ENCODE measurements at places on chromosomes 7 and 10.

DNA sequence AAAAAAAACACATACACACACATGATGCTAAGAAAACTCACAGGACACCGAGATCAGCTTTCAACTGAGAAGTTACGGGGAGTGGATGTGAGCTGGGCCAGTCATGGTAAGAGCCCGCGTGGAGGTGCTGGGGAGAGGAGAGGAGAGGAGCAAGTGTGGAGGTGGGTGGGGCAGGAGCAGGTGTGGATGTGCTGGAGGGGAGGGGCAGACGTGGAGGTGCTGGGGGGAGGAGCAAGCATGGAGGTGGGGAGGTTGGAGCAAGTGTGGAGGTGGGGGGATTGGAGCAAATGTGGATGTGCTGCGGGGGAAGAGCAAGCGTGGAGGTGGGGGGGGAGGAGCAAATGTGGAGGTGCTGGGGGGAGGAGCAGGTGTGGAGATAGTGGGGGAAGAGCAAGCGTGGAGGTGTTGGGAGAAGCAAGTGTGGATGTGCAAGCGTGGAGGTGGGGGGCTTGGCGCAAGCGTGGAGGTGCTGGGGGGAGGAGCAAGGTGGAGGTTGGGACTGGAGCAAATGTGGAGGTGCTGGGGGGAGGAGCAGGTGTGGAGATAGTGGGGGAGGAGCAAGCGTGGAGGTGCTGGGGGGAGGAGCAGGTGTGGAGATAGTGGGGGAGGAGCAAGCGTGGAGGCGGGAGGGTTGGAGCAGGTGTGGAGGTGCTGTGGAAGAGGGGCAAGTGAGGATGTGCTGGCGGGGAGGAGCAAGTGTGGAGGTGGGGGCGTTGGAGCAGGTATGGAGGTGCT is 24.5 kb upstream of the NCAPG2 start:
- no peak for DNase-seq

GRCh38 chr10:96395931-96396877 is 37.4 kb upstream of the OPALIN start:
- DNase-seq = peak; percentile 61

GRCh38 chr7:68041554-68041953 is 1044.9 kb downstream of the TYW1 start:
- no peak for DNase-seq

DNA sequence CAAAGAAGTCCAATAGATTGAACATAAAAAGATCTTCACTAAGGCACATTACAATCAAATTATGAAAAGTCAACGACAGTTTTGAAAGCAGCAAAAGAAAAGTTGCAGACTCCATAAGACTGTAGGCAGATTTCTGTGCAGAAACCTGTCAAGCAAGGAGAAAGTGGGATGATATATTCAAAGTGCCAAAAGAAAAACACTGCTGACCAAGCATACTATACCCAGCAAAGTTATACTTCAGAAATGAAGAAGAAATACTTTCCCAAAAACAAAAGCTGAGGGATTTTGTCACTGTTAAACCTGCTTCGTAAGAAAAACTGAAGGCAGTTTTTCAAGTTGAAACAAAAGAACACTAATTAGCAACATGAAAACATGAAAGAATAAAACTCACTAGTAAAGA is 145.5 kb downstream of the ZEB1 start:
- DNase-seq = no peak

Data from activated CD4-positive, CD25-positive, alpha-beta regulatory T cell treated with anti-CD3 and anti-CD28 coated beads, Interleukin-2, amount 50 U/mL, for 72 hours (primary cell).